ENCODE measurements at places on chromosomes 3 and 15.

DNA sequence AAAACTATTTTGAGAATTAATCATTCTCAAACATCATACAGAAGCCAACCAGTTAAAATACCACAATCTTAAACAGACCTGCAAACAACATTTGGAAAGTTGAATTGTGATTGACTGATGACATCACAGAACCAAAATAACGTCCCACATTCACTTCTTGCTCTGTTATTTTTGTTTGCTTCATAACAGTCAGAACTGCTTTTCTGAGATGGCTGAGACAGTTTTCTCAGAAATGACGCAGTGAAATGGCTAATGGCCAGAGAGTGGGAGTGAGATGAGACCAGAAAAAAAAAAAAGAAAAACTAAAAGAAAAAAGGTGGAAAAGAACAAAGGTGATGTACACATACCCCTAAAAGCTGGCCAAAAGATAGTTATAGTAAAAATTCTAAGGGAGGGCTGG lies 1061.2 kb downstream of the FHIT start:
- DNase-seq: no peak

GRCh38 chr3:174398761-174399160 lies 460.4 kb upstream of the NAALADL2 start:
- no peak for DNase-seq

GRCh38 chr15:67048281-67049279 lies 16.8 kb upstream of the SMAD3 start:
- DNase-seq: no peak

DNA sequence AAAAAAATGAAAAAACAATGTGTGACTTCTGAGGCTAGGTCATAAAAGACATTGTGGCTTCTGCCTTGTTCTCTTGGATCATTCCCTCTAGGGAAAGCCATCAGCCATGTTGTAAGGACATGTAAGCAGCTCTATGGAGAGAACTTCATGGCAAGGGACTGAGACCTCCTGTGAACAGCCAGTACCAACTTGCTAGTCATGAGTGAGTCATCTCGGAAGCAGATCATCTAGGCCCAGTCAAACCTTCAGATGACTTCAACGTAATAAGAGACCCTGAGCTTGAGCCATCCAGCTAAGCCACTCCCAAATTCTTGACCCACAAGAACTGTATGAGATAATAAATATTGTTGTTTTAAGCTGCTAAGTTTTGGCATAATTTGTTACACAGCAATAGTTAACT lies 4.9 kb downstream of the MON1A start:
- no peak for DNase-seq

DNA sequence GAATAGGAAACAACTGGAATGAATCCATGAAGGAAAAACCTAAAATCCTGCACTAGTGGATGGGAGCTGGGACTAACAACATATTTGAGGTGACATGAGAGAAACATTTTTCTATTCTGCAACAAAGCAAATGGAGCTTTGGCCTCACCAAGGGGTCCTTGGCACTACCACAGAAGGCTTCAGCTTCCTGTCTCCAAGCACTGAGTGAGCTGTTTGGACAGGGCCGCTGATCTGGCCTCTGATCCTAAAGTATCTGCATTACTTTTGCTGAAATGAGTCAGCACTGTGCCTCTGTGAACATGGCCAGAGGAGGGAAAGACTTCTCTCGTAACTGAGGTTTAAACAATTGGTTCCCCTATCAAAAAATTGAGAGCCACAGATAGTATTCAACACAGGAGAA lies 9.0 kb downstream of the ARPP21 start:
- DNase-seq: no peak

DNA sequence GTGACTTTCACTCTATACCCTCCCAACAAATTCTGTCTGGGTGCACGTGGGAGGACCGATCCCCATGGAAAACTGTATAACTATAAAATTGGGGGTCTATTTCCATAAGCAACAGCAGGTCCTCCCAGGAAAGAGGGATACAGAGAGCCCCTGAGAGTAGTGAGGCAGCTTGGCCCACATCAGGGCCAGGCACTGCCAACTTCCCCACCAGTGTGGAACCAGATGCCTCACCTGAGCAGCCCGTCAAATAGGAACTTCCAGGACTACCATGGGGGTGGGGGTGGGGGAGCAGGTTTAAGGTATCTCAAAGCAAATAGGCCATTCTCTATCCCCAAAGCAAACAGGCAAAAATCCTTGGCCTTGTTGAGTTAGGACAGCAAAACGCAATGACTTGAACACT lies 33.3 kb upstream of the DUSP7 start:
- no peak for DNase-seq

DNA sequence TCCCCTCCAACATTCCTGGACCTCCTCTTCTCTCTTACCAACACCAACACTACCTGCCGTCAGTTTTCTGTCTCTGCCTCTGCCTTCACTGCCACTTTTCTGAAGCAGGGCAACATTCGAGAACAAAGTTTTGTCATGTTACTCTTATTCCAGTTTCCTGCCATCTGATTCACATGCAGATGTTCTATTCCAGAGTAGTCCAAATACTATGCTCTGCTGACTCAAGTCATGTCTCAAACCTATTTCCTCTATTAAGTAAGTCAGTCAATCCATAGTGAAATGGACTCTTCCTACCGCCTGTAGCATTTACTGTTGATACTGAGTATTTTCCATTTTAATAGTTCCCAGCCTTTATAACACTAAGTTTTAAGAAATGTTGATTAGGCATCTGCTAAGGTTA lies 43.4 kb downstream of the ESYT3 start:
- no peak for DNase-seq

- no peak for DNase-seq
These were observed 127.7 kb downstream of the ISL2 start for GRCh38 chr15:76464247-76464646.

GRCh38 chr3:110562621-110563020 lies 509.0 kb upstream of the NECTIN3 start:
- DNase-seq: no peak

All from D341Med (cell line).